Fibroblast of lung (primary cell): ENCODE measurements at places on chromosomes 5 and 9. TPM values are rescaled to one million over a fixed set of nuclear protein-coding genes. Genes with fewer than 3 reads are reported as not detected.

RNF14 gene
- total RNA-seq: 49.1 and 62.9 TPM in 2 replicates

EEIG1 gene
- 7.2 and 13.2 TPM in 2 replicates for total RNA-seq

PITX1 gene
- 1.8 and 3.1 TPM in 2 replicates for total RNA-seq

- no peaks in the 10 kb centered on the region for H3K4me1 ChIP-seq
- no peaks in the 10 kb centered on the region for H3K27me3 ChIP-seq
- H3K36me3 ChIP-seq: no peaks in the 10 kb centered on the region
- H3K27ac ChIP-seq: no peak overlapping the region
These were observed 1537.8 kb upstream of the ACO1 start for GRCh38 chr9:30846651-30847050.

DNA sequence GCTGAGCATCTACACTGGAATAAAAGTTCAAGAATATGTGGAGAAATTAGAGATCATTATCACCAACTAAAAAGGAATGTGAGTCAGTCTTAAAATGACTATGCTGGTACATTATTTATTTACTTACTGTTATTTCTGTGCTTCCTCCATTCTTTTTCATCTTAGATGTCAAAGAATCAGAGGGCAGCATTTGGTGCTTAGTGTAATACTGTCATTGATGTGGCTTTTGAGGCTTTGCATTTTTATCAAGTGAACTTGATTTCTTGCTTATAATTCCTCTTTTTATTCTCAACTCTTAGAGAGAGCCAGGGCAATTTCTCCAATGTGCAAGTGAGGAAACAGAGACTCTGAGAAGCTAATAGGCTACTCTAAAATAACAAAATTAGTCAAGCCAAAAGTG lies 163.7 kb upstream of the TRPC7 start:
- no peak for DNase-seq
- no peaks in the 10 kb centered on the region for H3K4me1 ChIP-seq
- no peaks in the 10 kb centered on the region for H3K27me3 ChIP-seq
- H3K4me3 ChIP-seq: no peak overlapping the region
- H3K36me3 ChIP-seq: no peaks in the 10 kb centered on the region

ADAMTSL2 gene
- under 0.01 TPM in 2 replicates for total RNA-seq

DMRT2 gene
- not detected in 2 replicates for total RNA-seq

- peaks cover 38% of the 10 kb centered on the region for H3K27me3 ChIP-seq
- H3K36me3 ChIP-seq: no peaks in the 10 kb centered on the region
- H3K4me1 ChIP-seq: no peaks in the 10 kb centered on the region
- H3K27ac ChIP-seq: no peak overlapping the region
- DNase-seq: no peak
These were observed 1.3 kb downstream of the SLC6A3 start for GRCh38 chr5:1443991-1444360.

CNTLN gene
- total RNA-seq: 13.0 and 16.7 TPM in 2 replicates

- peak; percentile 79 for DNase-seq
- H3K27me3 ChIP-seq: no peaks in the 10 kb centered on the region
- H3K36me3 ChIP-seq: no peaks in the 10 kb centered on the region
- H3K27ac ChIP-seq: no peak overlapping the region
These were observed 132.4 kb upstream of the EPB41L4A start for GRCh38 chr5:112551419-112552032.

DNA sequence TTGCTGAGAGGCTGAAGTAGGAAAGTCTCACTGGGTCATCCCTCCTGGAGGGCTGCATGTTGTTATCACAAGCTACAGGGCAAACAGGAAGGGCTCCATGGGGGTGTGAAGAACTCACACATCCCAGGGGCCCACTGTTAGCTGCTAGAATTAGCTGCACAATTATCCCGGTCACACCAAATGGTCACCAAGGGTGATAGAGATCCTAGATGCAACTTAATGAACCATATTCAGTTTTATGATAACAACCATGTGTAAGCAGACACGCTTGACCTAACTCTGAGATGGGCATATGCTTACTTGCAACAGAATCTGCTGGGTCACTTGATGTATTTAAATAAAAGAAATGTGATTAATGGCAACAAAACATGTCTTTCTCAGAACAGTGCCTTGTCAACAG lies 143.5 kb upstream of the C6 start:
- H3K27me3 ChIP-seq: no peaks in the 10 kb centered on the region
- H3K36me3 ChIP-seq: no peaks in the 10 kb centered on the region
- H3K4me1 ChIP-seq: no peaks in the 10 kb centered on the region
- H3K4me3 ChIP-seq: no peak overlapping the region
- no peak overlapping the region for H3K27ac ChIP-seq
- DNase-seq: no peak

GRCh38 chr9:126862104-126862761 lies 1.8 kb downstream of the ZBTB34 start:
- H3K4me1 ChIP-seq: peaks cover 2% of the 10 kb centered on the region
- H3K4me3 ChIP-seq: peak overlapping the region; percentile 92
- H3K36me3 ChIP-seq: peaks cover 3% of the 10 kb centered on the region

- peaks cover 12% of the 10 kb centered on the region for H3K4me1 ChIP-seq
- H3K27me3 ChIP-seq: no peaks in the 10 kb centered on the region
- DNase-seq: no peak
- peak overlapping the region; percentile 62 for H3K27ac ChIP-seq
These were observed 275 bp downstream of the AHRR start for GRCh38 chr5:321726-322251.

PLCXD3 gene
- total RNA-seq: 0.26 and 1.3 TPM in 2 replicates

DNA sequence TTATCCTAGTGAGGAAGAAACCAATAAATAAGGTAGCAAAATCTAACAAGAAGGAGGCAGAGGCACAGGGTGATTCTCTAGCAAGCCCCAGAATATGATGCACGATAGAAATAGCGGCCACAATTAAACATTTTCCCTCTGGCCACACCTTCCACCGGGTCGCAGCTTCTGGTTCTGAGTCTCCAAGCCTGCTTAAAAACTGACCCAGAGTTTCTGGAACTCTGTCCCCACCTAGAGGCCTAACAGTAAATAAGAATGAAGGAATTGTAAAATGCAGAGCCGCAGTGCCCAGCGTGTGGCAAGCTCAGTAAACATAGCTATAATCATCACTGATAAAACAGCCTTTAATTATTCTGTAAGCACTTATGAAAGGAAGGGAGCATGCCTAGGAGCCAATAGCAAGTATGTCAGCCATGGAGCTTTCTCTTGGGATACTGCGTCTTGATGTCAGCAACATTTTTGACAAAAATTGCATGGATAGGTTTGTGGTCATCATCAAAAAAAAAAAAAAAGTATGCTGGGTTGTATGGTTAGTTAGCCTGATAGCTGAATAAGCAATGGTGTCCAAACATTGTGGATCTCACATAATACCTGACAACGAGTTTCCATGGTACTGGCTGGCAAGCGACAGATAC lies 465.5 kb downstream of the DNAH5 start:
- no peaks in the 10 kb centered on the region for H3K27me3 ChIP-seq
- H3K27ac ChIP-seq: no peak overlapping the region
- H3K4me1 ChIP-seq: no peaks in the 10 kb centered on the region

IZUMO3 gene
- not detected in 2 replicates for total RNA-seq

- peak overlapping the region; percentile 78 for H3K4me3 ChIP-seq
- peak overlapping the region; percentile 65 for H3K27ac ChIP-seq
- DNase-seq: peak; percentile 4
- no peaks in the 10 kb centered on the region for H3K4me1 ChIP-seq
- no peaks in the 10 kb centered on the region for H3K27me3 ChIP-seq
- H3K36me3 ChIP-seq: peaks cover 7% of the 10 kb centered on the region
These were observed 455 bp downstream of the KIF20A start for GRCh38 chr5:138179277-138179857.

BTNL8 gene
- not detected in 2 replicates for total RNA-seq

- no peaks in the 10 kb centered on the region for H3K36me3 ChIP-seq
- DNase-seq: no peak
- no peak overlapping the region for H3K27ac ChIP-seq
- no peaks in the 10 kb centered on the region for H3K4me1 ChIP-seq
- H3K4me3 ChIP-seq: no peak overlapping the region
These were observed 81.8 kb upstream of the KLF9 start for GRCh38 chr9:70496244-70496643.

TEK gene
- 0.51 and 1.8 TPM in 2 replicates for total RNA-seq

ENC1 gene
- total RNA-seq: 15.4 and 21.8 TPM in 2 replicates

- no peak overlapping the region for H3K4me3 ChIP-seq
- H3K27ac ChIP-seq: no peak overlapping the region
- H3K4me1 ChIP-seq: peaks cover 3% of the 10 kb centered on the region
- no peaks in the 10 kb centered on the region for H3K27me3 ChIP-seq
These were observed 5.8 kb upstream of the LNPEP start for GRCh38 chr5:96930058-96930457.

TIGD6 gene
- total RNA-seq: 8.7 and 10.4 TPM in 2 replicates

DNA sequence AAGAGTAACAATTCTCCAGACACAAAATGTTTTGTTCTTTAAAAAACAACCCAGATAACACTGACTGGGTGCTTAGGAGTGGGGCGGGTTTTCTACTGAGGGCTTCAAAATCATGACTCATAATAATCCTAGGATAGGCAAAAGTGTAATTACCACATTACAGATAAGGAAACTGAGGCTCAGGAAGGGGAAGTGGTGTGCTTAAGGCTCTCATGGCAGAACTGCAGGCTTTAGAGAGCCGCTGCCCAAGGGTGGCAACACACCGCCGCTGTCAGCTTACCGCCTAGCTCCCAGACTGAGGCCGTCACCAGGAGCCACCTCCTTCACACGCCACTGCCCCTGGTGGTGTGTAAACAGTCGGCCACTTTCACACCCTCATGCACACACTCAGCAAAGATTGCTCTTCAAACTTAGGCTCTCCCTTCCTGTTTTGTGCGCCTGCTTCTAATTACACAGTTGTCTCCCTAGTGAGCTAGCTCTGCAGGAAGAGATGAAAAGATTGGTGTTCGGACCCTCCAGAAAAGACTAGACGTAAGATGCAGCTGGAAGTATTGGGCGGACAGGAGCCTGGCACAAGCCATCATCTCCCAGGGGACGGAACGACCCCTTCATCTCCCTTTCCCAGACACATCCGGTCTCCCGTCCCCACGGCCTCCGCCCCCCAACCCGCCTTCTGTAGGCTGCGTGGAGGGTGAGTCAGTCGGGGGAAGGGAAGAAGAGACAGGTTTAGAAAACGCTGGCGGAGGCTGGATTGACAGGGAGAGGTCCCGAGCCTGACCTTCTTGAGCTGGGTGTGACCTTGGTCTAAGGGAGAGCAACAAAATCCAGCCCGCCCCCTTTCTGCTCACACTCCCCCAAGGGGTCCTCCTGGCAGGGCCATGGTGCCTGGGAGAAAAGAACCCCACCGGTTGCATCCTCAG lies 162.7 kb downstream of the SYK start:
- H3K27me3 ChIP-seq: no peaks in the 10 kb centered on the region
- no peak for DNase-seq
- H3K36me3 ChIP-seq: no peaks in the 10 kb centered on the region
- H3K27ac ChIP-seq: no peak overlapping the region

ESM1 gene
- 1.5 and 1.8 TPM in 2 replicates for total RNA-seq

DNA sequence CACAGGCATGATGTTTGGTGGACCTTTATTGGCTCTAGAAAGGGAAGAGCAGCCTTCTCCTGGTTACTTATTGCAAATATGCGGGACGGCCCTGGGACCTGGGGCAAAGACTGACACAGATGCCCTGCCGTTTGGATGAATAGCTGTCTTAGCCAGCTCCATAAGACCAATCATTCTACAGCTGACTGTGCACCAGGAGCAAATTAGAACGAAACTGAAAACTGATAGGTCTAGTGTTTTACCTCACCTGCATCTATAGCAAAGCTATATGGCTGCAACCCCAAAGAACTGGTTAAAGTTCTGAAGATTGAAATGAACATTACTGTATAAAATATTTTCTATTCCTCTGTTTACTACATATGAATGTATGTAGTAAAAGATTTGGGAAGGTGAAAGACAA lies 34.2 kb upstream of the BNC2 start:
- H3K4me1 ChIP-seq: no peaks in the 10 kb centered on the region
- no peak overlapping the region for H3K27ac ChIP-seq
- H3K27me3 ChIP-seq: no peaks in the 10 kb centered on the region
- no peaks in the 10 kb centered on the region for H3K36me3 ChIP-seq
- no peak overlapping the region for H3K4me3 ChIP-seq

PCDHGA8 gene
- 2.6 and 4.6 TPM in 2 replicates for total RNA-seq

DNA sequence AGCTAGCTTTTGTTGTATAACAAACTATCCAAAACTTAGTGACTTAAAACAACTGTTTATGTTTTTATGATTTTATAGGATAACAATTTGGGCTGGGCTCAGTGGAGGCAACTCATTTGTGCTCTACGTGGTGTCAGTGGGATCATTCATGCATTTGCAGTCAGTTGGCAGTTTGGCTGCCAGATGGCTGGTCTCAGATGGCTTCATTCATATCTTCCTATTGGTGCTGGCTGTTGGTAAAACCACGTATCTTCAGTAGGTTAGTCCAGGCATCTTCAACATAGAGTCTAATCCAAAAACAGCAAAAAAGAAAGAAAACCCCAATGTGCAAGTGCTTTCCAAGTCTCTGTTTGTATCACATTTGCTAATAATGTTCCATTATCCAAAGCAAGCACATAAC lies 51.7 kb upstream of the RIC1 start:
- H3K27me3 ChIP-seq: no peaks in the 10 kb centered on the region
- H3K27ac ChIP-seq: no peak overlapping the region
- DNase-seq: no peak
- H3K4me1 ChIP-seq: no peaks in the 10 kb centered on the region
- H3K36me3 ChIP-seq: no peaks in the 10 kb centered on the region

DNA sequence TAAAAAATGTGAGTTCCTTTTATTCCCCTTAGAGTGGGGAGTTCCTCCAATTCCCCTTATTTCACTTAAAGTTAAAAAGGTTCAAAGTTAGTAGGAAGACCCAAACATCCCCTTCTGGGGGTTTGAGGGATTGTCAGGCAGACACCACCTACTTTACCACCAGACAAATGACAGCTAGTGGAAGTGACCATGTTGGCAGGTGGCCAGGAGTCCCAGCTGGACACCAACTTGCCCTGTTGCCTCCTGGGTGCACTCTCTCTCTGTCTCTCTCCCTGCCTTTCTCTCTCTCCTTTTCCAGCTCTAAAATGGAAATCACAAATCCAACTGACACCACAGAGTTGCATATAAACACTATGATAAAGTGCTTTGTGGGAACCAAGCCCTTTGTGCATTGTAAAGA lies 307.7 kb upstream of the TLE4 start:
- H3K27ac ChIP-seq: no peak overlapping the region
- no peaks in the 10 kb centered on the region for H3K4me1 ChIP-seq
- no peaks in the 10 kb centered on the region for H3K27me3 ChIP-seq
- no peaks in the 10 kb centered on the region for H3K36me3 ChIP-seq
- peak; percentile 2 for DNase-seq
- H3K4me3 ChIP-seq: no peak overlapping the region

DNA sequence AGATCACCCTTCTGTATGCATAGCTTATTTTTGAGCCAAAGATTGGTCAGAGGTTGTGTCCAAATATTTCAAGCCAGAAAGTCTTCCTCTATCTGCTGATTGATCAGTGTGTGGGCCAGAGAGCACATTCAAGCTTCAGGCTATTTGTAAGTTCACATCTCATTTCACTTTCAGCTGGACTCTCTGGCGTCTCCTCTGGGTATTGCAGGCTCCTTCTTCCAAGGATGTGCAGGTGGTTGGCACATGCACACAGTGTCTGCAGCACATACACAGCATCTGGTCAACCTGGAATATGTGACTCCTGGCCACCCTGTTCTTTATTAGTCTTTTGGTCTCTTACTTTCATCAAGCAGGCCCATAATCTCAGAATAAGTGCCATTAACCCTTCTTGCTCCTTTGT lies 516.1 kb downstream of the ANXA1 start:
- H3K27me3 ChIP-seq: no peaks in the 10 kb centered on the region
- H3K4me1 ChIP-seq: no peaks in the 10 kb centered on the region
- no peak overlapping the region for H3K4me3 ChIP-seq
- H3K27ac ChIP-seq: no peak overlapping the region
- no peak for DNase-seq
- H3K36me3 ChIP-seq: no peaks in the 10 kb centered on the region
